ENCODE measurements at places on chromosomes 2 and 18.

- no peak for DNase-seq
These were observed 28.6 kb upstream of the TRIB2 start for GRCh38 chr2:12688091-12688490.

- no peak for DNase-seq
These were observed 203.3 kb downstream of the TCF4 start for GRCh38 chr18:55384551-55385275.

GRCh38 chr2:221567809-221568208 lies 4.3 kb downstream of the EPHA4 start:
- DNase-seq: no peak

GRCh38 chr2:60125611-60126426 lies 427.6 kb downstream of the BCL11A start:
- no peak for DNase-seq
